ENCODE measurements at places on chromosomes 5 and 9.

GRCh38 chr5:179314606-179315355, 30.5 kb downstream of the ADAMTS2 start:
- no peak for DNase-seq

DNA sequence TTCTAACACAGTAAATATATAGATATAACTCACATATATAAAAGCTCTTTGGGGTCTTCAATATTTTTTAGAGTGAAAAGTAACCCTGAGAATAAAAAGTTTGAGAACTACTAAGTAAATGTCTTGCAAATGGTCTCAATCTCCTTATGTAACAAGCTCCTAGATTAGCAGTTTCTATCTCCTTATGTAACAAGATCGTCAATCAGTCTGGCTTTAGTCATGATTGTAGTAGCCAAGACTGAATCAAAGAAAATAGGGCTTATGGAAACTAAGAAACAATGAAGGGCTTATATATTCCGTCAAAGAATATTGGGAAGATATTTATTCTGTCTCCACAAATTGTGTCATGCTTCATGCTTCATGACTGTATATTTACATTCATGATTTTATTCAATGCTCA, 22.4 kb upstream of the FREM1 start:
- DNase-seq, result no peak

- no peak for DNase-seq
Observed at GRCh38 chr5:83156001-83156400, 78.7 kb downstream of the XRCC4 start.

GRCh38 chr5:36253575-36253974, 11.8 kb upstream of the NADK2 start:
- DNase-seq, result no peak

- DNase-seq, result no peak
Observed at GRCh38 chr5:89844548-89844947, 565.0 kb downstream of the CETN3 start.

All from stimulated activated CD4-positive, alpha-beta T cell treated with anti-CD3 and anti-CD28 coated beads, TNF-alpha, amount 100 ng/mL, for 24 hours (primary cell).